Fibroblast of skin of abdomen (primary cell): ENCODE measurements at places on chromosomes 5 and 9.

- DNase-seq, result no peak
Observed at GRCh38 chr5:31671339-31671741, 32.4 kb downstream of the PDZD2 start.

- DNase-seq, result no peak
Observed at GRCh38 chr5:74221413-74221812, 419.1 kb downstream of the ENC1 start.

- DNase-seq, result peak; percentile 16
Observed at GRCh38 chr5:113760486-113760885, 247.0 kb downstream of the YTHDC2 start.

DNA sequence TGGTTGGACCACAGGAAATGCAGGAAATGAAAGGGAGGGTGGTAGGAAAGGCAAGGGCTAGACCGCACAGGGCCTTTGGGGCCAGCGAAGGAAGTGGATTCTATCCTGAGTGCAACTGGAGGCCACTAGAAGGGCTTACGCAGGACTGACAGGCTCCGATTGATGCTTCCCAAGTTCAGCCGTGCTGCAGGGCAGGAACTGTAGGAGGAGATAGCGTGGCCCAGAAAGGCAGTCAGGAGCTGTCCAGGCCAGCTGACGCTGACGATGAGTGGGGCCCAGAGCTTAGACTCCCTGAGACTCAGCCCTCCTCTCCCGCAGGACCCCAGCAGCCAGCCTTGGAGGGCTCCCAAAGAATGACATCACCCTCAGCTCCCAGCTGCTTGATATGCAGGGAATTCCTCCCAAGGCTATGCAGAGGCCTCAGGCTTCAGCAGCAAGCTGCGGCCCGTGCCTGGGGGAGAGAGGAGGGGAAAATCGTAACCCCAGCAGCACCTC, 48.8 kb downstream of the KCNIP1 start:
- peak; percentile 92 for DNase-seq

- DNase-seq, result no peak
Observed at GRCh38 chr9:126862104-126862761, 1.8 kb downstream of the ZBTB34 start.
